ENCODE measurements at places on chromosomes 11 and 22.

DNA sequence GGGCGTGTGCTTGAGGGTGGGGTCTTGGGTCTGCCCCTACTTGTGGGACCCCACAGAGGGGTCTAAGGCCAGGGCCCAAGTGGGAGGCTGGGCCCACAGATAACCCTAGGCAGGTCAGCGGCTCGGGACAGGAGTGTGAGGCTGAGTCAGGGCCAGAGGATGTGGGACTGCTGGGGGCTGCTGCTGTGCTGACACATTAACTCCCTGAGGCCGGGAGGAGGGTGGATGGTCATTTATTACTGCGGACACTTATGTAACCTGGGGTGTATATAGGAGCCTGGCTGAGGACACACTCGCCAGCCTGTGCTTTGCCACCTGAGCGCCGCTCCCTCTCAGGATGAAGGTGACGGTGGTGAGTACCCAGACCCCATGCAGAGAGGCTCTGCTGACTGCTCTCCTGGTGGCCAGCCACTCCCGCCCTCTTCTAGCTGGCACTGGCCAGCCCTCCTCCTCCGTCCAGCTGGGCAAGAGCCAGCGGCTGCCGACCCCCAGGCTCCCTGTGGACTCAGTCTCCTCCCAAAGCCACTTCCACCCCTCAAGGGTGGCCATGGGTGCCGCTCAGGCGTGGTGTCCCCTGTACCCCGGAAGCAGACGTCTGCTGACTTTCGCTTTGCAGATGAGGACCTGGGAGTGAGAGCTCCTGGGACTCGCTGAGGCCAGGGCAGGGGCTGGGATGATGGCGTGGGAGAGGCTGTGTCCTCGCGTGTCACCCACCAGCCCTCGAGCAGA lies at the start of gene MIOX:
Gene MIOX, plus strand, starts transcription at position 299 of the 729 bp plus-strand sequence. Its CDS starts 39 bp downstream, at position 338.
- no peak within 1 kb of the TSS for H3K27ac ChIP-seq
- no peak within 1 kb of the TSS for H3K4me3 ChIP-seq

DNA sequence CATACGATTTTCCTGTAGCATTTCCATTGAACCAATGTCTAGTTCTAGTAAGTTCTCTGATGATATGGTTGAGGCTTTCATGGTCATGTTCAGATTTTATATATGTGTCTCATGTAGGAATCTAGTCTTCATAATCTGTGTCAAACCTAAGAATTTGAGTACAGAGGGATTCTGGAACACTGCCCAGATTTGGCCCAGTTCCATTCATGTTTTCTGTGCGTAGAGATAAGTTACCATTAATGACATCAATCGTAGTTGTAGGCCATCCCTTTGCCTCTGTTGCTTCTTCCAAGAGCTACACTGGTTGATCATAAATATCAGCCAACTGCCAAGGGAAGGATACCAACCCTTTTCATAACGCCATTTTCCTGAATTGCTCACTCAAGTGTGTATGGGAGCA lies 23.3 kb downstream of the ST3GAL4 start:
- no peak overlapping the region for H3K27ac ChIP-seq
- peaks cover 7% of the 10 kb centered on the region for H3K4me1 ChIP-seq
- H3K27me3 ChIP-seq = no peaks in the 10 kb centered on the region
- DNase-seq = peak; percentile 77

- peaks cover 43% of the 10 kb centered on the region for H3K4me1 ChIP-seq
- no peaks in the 10 kb centered on the region for H3K36me3 ChIP-seq
- H3K27ac ChIP-seq = no peak overlapping the region
- H3K4me3 ChIP-seq = no peak overlapping the region
These were observed 359.3 kb downstream of the TENM4 start for GRCh38 chr11:79081471-79082031.

GRCh38 chr11:9219572-9219971 lies 45.6 kb downstream of the DENND5A start:
- no peak overlapping the region for H3K4me3 ChIP-seq
- no peak overlapping the region for H3K27ac ChIP-seq
- no peaks in the 10 kb centered on the region for H3K27me3 ChIP-seq
- H3K4me1 ChIP-seq = peaks cover 3% of the 10 kb centered on the region
- no peaks in the 10 kb centered on the region for H3K36me3 ChIP-seq

- H3K27ac ChIP-seq = no peak overlapping the region
- H3K27me3 ChIP-seq = no peaks in the 10 kb centered on the region
- DNase-seq = no peak
- no peaks in the 10 kb centered on the region for H3K4me1 ChIP-seq
- H3K4me3 ChIP-seq = no peak overlapping the region
These were observed 58.6 kb downstream of the LRRC4C start for GRCh38 chr11:41400819-41401382.

All from lung (tissue), 17 donors.